Mammary epithelial cell (primary cell): ENCODE measurements at places on chromosomes 6 and 20. TPM values are rescaled to one million over a fixed set of nuclear protein-coding genes. Genes with fewer than 3 reads are reported as not detected.

- no peak for DNase-seq
These were observed 18.0 kb downstream of the CDYL start for GRCh38 chr6:4794140-4794707.

DNA sequence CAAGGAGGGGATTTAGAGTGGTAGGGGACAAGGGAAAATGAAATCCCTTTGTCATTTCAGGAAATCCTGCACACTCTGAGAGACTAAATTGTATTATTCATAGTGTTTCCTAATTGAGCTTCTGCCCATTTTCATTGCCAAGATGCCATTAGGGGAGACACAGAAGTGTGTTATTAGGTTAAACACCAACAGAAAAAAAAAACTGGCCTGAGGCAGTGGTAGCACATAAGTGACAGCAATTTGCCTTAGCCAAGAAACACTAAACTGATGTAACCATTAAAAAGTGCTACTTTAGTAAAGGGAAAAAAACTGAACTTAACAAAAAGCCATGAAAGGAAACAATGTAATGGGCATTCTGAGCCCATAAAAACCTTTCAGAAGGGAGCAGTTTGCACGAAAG lies 270.5 kb upstream of the PLN start:
- no peak for DNase-seq

GRCh38 chr20:38252292-38253288 lies 7.9 kb downstream of the KIAA1755 start:
- no peak for DNase-seq

DNA sequence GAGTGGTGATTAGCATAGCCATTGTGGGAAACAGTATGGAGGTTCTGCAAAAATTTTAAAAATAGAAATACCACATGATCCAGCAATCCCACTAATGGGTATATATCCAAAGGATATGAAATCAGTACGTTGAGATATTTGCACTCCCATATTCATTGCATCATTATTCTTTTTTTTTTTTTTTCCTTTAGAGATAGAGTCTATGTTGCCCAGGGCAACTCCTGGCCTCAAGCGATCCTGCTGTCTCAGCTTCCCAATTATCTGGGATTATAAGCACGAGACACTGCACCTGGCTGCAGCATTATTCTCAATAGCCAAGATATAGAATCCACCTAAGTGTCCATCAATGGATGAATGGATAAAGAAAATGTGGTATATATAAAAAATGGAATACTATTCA lies 6.9 kb upstream of the MCCD1 start:
- no peak for DNase-seq

GRCh38 chr6:138724015-138724414 lies 49.6 kb upstream of the CCDC28A start:
- no peak for DNase-seq

DNA sequence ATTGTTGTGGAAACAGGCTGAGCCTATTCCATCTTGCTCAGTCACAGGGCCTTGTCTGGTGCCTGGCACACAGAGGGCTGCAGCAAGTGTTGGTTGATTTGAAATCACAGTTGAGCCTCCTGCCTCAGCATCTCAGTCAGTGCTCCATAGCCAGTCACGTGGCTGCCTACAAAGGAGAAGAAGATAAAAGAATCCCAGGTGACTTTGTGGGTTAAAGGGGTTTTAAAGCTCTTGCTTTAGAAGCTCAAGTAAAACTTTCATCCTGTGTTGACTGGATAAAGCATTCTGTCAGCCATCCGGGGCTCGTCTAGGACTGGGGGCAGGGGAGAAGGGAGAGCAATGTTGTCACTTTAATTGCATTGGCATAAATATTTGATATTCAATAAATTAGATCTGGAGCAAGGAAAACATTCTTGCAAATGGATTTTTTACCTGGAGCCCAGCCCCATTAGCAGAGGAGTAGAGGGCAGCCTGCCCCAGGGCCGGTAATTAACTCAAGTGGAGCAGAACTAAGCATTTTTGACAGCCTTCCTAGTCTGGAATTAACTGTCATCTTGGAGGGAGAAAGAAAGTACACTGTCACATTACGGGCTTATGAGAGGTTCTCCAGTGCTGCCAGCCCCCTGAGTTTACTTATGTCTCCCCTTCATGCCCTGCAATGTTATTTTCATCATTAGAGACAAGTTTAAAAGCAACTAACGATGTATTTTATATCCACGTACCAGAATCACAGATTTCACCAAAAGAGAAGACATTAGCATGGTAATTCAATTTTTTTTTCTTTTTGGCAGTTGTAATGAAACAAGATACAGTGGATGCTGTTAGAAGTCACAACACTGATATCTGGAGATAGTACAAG lies 71.7 kb upstream of the GTSF1L start:
- no peak for DNase-seq

GRCh38 chr6:33571637-33572316 lies 8.3 kb downstream of the BAK1 start:
- no peak for DNase-seq

DNA sequence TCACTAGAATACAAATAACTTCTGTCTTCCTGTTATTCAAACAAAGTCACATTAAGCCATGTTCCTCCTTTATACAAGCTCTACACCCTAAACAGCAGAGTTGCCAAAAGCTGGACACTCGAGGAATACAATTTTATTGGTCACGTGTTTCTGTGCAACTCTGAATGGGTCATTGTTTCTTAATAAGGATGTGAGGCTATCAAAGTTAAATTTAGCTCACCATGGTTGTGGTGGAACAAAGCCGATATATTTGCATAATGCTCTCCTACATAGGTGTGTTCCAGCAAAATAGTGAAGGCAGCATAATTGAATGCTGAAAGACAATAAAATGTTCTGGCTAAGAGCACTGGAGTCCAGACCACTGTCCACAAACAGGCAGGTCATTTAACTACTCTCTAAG lies 36.9 kb upstream of the CD2AP start:
- peak; percentile 32 for DNase-seq

DNA sequence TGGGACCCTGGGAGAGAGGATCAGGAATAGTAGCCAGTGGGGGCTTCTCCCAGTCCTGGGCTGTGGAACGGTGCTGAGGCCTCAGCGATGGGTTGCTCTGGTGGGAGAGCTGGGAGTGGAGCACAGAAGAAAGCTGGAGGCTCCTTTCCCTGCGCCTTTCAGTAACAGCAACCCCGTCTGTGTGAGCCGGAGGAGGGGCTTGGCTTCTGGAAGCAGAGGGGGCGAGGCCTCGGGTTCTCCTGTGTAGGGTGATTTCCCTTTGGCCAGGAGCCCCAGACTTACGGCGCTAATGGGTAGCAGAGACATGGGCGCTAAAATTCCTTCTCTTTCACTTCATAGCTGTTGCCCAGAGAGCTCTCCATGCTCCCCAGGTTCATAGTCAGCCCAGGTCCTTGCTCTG lies 55.0 kb downstream of the DAAM2 start:
- no peak for DNase-seq

- peak; percentile 30 for DNase-seq
These were observed 32.2 kb downstream of the HTR1E start for GRCh38 chr6:86969573-86969972.

DNA sequence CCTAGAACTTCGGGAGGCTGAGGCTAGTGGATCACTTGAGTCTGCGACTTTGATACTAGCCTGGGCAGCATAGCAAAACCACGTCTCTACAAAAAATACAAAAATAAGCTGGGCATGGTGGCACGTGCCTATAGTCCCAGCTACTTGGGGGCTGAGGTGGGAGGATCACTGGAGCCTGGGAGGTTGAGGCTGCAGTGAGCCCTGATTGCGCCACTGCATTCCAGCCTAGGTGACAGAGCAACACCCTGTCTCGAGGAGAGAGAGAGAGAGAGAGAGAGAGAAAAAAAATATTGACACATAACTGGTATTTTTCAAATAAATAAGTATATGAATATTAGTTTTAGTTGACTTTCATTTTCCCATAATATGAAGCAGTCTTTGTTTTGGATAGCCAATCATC lies 222.2 kb downstream of the BTBD9 start:
- DNase-seq: no peak

DNA sequence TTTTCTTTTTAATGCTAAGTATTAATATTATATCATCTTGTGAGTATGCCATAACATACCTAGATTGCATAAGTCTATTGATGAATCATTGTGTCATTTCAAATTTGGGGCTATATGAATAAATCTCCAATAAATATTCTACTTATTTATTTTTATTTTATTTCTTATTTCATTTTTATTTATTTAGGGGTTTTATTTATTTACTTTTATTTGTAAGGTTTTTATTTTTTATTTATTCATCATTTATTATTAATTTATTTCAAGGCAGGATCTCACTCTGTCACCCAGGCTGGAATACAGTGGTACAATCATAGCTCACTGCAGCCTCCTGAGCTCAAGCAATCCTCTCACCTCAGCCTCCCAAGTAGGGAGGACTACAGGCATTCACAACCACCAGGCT lies 36.3 kb downstream of the BMP5 start:
- DNase-seq: no peak

DNA sequence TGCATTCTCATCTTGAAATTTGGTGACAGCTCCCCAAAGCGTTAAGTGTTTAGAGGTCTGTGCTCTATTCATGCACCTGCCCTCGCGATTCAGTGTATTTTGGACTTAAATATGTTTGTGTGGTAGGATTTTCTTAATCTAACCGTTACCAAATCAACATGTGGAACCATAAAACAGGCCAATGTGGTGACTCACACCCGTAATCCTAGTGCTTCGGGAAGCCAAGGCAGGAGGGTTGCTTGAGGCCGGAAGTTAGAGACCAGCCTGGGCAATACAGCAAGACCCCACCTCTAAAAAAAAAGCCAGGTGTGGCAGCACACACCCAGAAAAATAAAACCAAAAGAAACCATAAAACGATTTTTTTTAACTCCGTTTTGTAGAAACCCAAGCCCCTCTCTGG lies 31.5 kb downstream of the PYGB start:
- DNase-seq: no peak

DNA sequence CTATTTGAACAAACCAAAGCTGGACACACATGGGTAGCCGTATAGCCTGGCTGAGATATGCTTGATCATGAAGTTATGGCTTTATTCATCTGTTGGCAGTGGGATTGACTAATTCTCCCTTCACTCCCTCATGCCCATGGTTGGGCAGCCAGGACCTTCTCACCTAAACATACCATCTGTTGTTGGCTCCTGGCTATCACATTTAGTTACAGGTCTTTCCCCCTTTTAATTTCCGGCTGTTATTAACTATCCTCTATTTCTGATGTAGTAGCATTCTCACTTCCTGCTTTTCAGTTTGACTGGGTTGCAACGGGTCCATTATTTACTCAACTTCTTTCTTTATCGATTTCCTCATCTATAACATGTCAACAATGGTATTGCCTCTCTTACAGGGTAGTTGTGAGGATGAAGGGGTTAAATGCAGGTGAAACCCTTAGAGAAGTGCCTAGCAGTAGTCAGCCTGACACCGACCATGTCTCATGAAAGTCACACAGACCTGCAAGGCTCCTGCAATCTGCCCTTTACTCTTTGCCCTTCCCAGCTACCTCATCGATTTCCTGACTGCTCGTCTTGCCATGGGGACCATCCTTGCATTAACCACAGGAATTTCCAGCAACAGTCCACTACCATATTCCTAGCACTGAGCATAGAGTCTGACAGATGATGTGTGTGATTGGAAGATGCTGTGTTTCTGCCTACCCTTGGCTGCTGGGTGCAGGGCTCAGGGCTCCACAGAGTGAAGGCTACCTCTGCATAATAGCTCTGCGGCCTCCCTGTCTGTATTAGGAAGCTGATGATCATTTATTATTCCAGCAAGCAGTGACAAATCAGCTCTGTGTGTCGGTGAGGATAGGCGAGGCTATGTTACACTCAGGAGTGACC lies 42.2 kb downstream of the PPP1R14C start:
- DNase-seq: no peak

GRCh38 chr6:53837865-53838769 lies 43.3 kb downstream of the LRRC1 start:
- DNase-seq: no peak

- DNase-seq: no peak
These were observed 189.1 kb upstream of the SULF2 start for GRCh38 chr20:47974234-47974878.

- DNase-seq: no peak
These were observed 182.3 kb downstream of the SASH1 start for GRCh38 chr6:148524976-148525375.

DNA sequence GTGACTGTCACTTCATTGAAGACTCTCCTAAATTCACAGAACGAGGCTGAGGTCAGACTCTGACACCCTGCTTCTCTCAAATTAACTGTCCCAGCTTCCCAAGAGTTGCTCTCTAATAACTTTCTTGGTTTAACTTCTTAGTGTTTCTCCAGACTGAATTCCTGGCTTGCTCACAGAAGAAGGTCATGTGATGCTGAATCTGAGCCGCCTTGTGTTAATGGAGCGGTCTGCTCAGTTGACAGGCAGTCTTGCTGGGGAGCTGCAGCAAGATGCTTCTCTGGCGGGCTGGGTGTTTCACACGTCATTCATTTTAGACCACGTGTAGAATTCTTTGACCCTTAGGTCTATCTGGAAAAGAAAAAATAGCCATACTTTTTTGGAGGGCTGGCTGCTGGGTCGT lies 107.3 kb downstream of the FOXO3 start:
- no peak for DNase-seq

GRCh38 chr6:159463119-159463829 lies 229.8 kb downstream of the SOD2 start:
- DNase-seq: peak; percentile 11

GRCh38 chr6:44564906-44565524 lies 177.5 kb downstream of the CDC5L start:
- DNase-seq: no peak

Gene ZSCAN26
- total RNA-seq: 12.7 TPM

Gene TMEM217
- 1.7 and 2.7 TPM in 2 replicates for total RNA-seq

Gene UNC5CL
- 0.50 TPM for total RNA-seq

Gene RBBP8NL
- 0.14 TPM in 1 of 2 replicates, not detected in the other for total RNA-seq

Gene CFB
- 1.7 TPM for total RNA-seq

Gene DDO
- 1.5 TPM for total RNA-seq

Gene MUC21
- total RNA-seq: not detected

Gene HUS1B
- 1.5 TPM for total RNA-seq

Gene OR2H1
- not detected for total RNA-seq

Gene EYS
- total RNA-seq: 0.05 TPM in 1 of 2 replicates, not detected in the other

Gene RAET1L
- total RNA-seq: 1.0 TPM

Gene HDGFL1
- total RNA-seq: not detected in 2 replicates

Gene BHLHE23
- not detected for total RNA-seq

Gene SPDEF
- total RNA-seq: not detected

Gene GID8
- total RNA-seq: 30.1 and 34.5 TPM in 2 replicates

Gene FAM209B
- total RNA-seq: not detected
